ENCODE measurements at places on chromosomes 16 and 17.

- DNase-seq, result no peak
These were observed 6.2 kb upstream of the ELAC2 start for GRCh38 chr17:13024016-13024415.

DNA sequence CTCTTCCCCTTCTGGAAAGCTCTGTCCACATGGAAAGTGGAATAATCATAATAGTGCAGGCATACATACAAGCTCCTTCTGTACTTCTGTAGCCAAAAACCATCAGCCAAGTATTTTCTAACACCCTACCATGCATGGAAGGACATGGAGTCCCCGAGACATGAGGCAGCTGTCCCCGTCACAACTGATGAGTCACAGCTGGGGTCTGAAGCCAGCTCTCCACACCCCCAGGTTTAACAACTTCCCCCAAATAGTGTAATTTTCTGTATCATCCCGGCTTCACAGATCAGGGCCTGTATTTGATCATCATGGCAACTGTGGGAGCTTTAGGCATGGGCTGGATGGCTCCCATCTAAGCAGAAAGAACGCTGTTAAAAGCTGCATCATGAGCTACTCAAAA is 16.6 kb downstream of the C16orf96 start:
- no peak for DNase-seq

DNA sequence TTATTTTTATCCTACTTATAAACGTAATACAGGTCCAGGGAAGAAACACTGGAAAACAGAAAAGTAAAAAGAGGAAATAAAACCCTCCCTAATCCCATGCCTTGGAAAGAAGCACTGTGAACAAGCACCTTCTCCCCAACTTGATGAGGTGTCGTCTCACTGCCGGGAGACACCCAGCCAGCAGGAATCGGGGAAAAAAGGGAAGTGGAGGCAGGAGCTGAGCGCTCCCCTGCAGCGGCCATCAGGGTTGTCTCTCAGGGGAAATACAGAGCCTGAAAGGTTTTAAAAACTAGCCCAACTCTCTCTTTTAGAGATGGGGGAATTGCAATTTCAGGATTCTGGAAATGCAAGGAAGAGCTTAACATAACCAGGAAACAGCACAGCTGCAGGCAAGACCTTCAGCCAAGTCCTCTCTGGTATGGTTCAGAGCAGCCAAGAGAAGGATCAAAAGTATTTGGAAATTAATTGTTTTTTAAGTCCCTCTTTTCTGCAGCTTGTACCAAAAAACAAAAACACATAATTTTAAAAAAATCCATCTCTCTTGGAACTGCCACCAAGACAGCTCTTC is 96.3 kb upstream of the RCVRN start:
- DNase-seq, result no peak

GRCh38 chr16:80570106-80570478 is 29.3 kb downstream of the DYNLRB2 start:
- DNase-seq, result no peak

DNA sequence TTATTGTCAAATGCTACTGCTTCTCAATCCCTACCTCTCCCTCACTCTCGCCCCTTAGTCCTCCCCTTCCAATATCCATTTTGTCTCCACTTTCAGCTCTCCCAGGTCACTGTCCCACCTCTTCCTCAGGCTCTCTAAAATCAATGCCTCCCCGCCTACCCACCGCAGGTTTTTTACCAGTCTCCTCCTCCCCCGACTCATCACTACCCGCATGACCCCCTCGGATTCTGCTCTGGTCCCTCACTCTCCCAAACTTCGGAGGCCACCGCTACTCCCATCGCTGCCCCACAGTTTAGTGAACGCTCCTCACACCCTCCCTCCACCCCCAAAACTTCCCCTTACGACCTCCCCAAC is 513 bp downstream of the CRLF3 start:
- DNase-seq, result no peak

GRCh38 chr17:32915245-32915644 is 12.7 kb upstream of the TMEM98 start:
- no peak for DNase-seq

DNA sequence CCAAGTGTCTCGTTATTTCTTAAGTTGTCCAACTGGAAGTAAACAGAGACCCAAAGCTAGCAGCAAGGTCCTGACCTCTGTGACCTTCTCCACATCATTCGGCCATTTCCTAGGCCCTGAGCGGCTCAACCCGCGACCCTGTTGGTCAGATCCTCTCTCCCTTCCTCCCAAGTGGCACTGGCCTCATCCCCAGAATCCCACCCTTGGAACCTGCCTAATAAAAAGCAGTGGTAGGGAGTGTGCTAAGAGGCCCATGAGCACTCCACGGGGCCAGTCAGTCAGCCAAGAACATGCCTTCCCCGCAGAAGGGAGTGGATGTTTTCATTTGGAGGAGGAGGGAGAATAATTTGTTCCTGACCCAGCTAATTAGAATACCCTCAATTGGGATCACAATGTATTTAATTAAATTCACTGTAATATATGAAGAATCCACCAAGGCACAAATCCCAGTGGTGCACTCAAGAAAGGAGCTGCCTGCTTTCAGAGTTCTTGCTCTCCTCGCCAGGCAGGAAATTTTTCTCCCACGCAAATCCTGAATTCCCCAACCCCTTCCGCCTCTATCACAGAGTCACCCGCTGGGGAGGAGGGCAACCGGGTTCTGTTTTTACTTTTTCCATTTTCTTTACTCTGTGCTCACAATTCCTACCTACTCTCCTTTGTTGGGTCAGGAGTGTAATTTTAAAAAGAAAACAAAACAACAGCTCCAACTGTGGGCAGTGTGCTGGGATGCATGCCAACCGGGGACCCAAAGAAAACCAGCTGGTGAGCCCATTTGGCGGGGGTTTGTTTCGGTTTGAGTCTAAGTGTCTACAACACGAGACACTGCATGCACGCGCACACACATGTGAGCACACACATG is 153.4 kb downstream of the ZFHX3 start:
- DNase-seq, result no peak

GRCh38 chr16:11498683-11499082 is 88.0 kb downstream of the LITAF start:
- no peak for DNase-seq

GRCh38 chr17:39095309-39095686 is 56.1 kb downstream of the PLXDC1 start:
- no peak for DNase-seq

DNA sequence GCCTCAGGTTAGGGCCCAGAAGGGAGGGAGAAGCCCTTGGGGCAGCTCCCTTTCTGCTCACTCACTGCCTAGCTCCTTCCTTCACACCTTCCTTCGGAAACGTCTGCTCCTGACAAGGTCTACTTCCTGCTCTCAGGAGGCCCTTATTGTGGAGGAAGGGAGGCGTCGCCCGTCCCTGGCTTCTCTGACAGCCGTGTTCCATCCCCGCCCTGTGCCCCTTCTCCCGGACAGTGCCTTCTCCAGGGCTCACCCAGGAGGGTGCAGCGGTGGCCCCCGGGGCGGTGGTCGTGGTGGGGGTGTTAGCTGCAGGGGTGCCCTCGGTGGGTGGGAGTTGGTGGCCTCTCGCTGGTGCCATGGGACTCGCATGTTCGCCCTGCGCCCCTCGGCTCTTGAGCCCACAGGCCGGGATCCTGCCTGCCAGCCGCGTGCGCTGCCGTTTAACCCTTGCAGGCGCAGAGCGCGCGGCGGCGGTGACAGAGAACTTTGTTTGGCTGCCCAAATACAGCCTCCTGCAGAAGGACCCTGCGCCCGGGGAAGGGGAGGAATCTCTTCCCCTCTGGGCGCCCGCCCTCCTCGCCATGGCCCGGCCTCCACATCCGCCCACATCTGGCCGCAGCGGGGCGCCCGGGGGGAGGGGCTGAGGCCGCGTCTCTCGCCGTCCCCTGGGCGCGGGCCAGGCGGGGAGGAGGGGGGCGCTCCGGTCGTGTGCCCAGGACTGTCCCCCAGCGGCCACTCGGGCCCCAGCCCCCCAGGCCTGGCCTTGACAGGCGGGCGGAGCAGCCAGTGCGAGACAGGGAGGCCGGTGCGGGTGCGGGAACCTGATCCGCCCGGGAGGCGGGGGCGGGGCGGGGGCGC is 231.9 kb downstream of the SEC14L1 start:
- DNase-seq, result peak; percentile 39

- no peak for DNase-seq
These were observed 104.6 kb downstream of the RPTOR start for GRCh38 chr17:80649200-80649644.

GRCh38 chr17:68600067-68600930 is 868 bp downstream of the FAM20A start:
- DNase-seq, result no peak

DNA sequence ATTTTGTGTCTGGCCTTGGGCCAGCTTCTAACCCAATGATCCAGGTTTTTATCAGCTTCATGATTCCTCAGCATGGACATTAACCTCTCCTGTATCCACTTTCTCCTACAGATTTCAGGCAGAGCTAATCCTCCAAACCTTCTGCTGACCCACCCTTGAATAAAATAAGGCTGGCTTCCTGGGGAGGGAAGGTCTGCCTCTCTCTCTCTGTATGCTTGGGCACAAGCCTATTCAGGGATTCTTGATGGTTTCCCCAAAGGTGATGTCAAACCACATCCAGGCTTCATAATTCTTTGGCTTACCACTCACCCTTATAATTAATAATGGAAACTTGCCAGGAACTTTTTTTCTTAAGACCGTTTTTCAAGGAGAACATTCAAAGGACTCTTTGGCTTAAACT is 240.1 kb downstream of the UTP18 start:
- no peak for DNase-seq

- no peak for DNase-seq
These were observed 38.2 kb upstream of the PIRT start for GRCh38 chr17:10875984-10876555.

DNA sequence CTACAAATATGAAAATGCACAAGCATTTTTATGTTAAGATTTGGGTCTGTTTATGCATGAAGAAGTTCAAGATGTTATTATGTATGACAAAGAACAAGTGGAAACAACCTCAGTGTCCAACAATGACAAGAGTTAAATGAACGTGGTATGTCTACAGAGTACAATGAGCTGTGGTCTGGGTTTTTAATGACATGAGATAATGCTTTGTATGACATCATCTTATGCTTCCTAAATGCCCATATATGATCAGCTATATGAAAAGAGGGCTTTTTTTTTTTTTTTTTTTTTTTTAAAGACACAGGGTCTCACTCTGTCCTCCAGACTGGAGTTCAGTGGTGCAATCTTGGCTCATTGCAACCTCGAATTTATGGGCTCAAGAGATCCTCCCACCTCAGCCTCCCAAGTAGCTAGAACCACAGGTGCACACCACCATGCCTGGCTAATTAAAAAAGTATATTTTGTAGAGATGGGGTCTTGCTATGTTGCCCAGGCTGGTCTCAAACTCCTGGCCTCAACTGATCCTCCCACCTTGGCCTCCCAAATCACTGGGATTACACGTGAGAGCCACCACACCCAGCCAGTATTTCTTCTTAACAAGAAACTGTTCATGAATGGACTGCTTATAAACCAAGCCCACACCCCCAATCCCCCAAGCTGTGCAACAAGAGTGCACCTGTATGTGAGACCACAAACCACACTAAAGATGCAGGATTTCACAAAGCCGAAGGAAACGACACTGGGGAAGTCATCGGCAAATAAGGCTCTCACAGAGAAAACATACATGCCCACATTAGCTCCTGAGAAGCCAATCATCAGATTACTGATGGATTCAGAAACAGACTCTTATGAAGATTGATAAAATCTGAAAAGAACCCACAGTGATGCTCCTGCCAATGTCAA is 114.5 kb downstream of the CPPED1 start:
- DNase-seq, result no peak

DNA sequence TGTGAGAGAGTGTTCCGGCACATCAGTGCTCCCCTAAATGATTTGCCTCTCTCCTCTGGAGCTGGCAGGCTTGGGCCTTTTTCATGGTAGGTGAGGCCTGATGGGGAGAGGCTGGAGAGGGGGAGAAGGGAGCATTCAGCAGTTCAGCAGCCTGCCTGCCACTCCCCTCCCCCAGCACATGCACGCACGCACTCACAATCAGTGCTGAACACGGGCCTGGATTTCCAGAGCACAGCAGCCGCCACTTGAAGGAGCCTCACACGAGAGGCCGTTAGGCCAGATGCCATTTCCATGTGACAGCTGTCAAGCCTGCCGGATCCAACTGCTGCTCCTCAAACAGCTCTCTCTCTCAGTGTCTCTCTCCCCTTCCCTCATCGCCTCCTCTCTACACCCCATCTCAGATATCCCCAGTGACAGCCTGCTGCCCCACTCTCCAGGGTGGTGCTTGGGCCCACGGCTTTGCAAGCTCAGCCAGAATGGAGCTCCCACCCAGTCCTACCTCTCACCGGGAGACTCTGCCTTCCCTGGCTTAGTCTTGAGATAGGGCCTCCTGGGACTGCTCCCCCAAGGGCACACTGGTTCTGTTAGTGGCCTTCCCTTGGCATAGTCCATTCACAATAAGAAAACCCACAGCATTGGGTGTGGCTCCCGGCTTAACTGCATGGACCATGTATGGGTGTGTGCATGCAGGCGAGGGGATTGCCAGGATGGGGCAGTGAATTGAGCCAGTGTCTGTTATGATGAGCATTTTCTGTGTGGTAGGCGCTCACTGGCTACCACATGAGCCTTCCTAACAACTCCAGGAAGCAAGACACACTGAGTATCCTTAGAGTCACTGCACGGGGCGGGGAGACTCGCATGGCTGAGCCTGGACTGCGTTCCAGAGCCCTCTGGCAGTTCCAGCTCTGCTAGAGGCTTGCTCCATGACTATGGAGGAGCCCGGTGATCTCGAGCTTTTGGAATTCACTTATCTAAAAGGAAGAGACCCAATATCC is 226.2 kb downstream of the CCDC182 start:
- DNase-seq, result no peak

- no peak for DNase-seq
These were observed 62.1 kb downstream of the CRISPLD2 start for GRCh38 chr16:84881702-84882521.

DNA sequence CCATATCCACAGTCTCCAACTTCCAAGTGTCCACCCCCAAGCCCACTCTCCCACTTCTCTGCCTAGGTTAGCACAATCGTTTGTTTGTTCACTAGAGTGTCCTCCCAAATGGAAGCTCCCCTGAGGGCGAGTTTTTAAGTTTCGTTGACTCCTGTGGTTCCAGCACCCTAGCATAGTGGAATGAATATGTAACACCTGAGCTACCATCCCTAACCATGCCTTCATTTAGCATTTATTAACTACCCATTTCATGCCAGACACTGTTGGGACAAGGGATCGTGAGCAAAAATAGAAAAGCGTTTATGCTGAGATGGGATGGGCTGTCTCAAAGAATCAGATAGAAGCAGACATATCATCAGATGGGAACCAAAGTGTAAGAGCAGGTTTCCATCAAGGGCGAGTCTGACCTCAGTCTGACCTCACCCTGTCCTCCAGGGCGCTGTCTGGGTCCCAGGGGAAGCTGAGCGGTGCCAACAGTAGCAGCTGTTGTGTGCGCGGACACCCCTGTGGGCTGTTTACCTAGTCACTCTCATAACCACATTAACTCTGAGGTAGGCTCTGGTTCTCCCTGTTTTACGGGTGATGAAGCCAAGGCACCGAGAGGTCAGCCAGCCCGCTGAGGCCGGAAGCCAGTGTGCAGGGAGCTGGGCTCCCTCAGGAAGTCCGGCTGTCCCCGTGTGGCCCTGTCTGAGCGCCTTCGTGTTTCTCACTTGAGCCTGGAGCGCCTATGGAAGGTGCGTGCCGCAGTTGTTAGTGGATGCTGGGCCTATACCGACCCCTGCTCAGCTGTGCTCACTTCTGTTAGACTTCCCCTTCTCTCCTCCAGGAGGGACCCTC is 6.2 kb downstream of the CNP start:
- DNase-seq, result no peak

GRCh38 chr17:42553161-42553818 is 567 bp downstream of the HSD17B1 start:
- DNase-seq, result no peak

Data from stimulated activated CD4-positive, alpha-beta T cell treated with anti-CD3 and anti-CD28 coated beads, Interleukin-15, amount 100 ng/mL, for 1 hour (primary cell).